Smooth muscle cell of the pulmonary artery (primary cell): ENCODE measurements at places on chromosomes 12 and 14. TPM values are rescaled to one million over a fixed set of nuclear protein-coding genes. Genes with fewer than 3 reads are reported as not detected.

GLIPR1L2 gene
- total RNA-seq: 0.46 and 1.7 TPM in 2 replicates

SMCO2 gene
- 0.40 TPM in 1 of 2 replicates, not detected in the other for total RNA-seq

TTC7B gene
- total RNA-seq: 33.4 and 54.6 TPM in 2 replicates

GARIN6 gene
- not detected in 2 replicates for total RNA-seq

OTX2 gene
- not detected in 2 replicates for total RNA-seq

STAB2 gene
- 0.33 TPM in 1 of 2 replicates, not detected in the other for total RNA-seq

RDH12 gene
- not detected in 2 replicates for total RNA-seq

PMEL gene
- total RNA-seq: 0.65 and 0.76 TPM in 2 replicates

RNASE3 gene
- not detected in 2 replicates for total RNA-seq

PHC1 gene
- 22.3 and 36.1 TPM in 2 replicates for total RNA-seq

WDR89 gene
- 10.6 and 12.1 TPM in 2 replicates for total RNA-seq

ANO4 gene
- 0.26 and 1.2 TPM in 2 replicates for total RNA-seq

DTX1 gene
- 0.03 TPM in 1 of 2 replicates, not detected in the other for total RNA-seq
